ENCODE measurements at places on chromosomes 3 and 15.

GRCh38 chr15:39106950-39107349, 473.9 kb upstream of the THBS1 start:
- no peak for DNase-seq

DNA sequence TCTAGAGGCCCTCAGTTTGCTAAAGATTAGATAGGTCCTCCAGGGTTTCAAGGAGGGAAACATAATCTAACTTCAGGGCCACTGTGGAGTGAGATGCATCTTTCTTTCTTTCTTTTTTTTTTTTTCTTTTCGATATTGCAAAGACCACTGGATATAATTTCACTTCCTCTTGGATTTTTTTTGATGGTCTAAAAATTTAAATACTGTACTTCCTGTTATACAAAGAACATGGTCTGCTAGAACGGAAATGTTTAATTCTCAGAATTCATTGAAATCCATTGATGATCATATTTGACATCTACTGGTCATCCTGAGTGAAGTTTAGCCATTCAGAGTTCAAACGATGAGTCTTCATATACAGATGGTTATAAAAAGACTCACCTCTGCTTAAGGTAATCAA, 808.8 kb upstream of the LMCD1 start:
- no peak for DNase-seq

GRCh38 chr3:189237526-189237925, 65.8 kb downstream of the TPRG1 start:
- DNase-seq: no peak

DNA sequence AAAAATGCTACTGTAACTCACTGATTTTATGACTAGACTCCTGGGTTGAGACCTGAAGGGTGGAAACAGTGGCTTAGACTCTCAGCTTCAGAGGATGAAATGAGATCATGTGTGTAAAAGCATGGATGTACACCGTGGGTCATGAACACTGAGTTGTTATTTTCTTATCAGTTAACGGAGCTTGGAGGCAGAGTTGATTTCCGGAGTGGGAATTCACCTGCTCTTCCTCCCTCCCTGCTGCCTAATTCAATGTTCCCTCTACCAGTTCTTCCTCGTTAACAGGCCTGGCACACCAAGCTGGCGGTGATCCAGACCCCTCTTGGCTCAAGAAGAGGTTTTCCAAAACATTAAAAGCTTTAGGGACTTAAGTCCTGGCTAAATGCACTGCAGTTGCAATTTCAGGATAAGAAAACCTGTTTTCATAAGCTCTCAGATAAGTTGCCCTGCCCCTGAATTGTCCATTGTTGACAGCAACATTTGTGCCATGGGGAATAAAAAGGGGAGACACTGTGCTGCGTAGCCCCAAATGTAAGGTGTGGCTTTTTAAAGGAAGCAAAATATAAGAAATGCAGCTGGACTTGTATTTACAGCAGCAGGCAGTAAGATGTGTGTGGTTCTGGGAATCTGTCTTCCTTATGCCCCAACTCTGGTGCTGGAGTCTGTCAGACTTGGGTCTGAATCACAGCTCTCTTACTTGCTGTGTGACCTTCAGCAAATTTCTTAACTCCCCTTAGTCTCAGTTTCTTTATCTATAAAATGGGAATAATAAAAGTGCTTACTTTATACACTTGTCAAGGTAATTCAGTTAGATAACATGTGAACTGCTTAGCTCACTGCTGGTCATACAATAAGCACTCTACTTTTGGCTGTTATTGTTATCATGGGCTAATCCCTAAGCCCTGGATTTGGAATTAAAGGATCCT, 9.9 kb downstream of the PDIA5 start:
- DNase-seq: no peak

GRCh38 chr3:134355416-134355815, 18.8 kb downstream of the AMOTL2 start:
- DNase-seq: no peak

DNA sequence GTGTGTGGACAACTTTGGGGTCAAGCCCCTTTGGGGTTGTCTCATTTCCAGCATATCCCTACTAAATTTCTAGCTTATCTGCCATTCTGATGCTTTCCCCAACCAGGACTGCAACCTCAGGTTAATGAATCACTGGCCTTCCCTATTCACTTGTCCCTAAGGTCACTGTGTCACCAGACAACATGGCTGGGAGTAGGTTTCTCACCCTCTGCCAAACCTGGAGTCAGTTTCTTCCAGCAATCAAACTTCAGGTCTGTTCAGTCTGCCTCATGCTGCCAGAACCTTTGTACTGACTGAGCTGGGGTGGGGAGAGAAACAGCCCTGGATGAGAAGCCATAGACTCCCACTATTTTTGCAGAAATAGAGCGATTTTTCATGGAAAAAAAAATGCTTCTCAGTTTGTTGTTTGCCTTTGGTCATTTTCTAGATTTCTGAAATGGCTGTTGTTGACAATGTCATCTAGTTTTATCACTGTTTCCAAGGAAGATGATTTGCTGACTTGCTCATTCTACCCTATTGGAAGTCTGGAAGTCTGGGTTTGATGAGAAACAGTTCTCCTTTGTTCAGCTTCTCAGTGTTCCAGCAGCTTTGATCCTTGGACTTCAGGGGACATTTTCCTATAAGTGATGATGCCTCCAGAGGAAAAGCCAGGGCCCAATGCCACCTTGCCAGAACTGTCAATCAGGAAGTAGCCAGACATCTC, 74.8 kb upstream of the IL12A start:
- no peak for DNase-seq

GRCh38 chr3:117398141-117398899, 688.7 kb downstream of the TUSC7 start:
- no peak for DNase-seq

GRCh38 chr3:48301800-48302166, 31.7 kb downstream of the SPINK8 start:
- DNase-seq: no peak

- no peak for DNase-seq
Observed at GRCh38 chr15:80526556-80527340, 122.6 kb downstream of the ARNT2 start.

GRCh38 chr3:126529585-126530170, 5.7 kb downstream of the CHST13 start:
- DNase-seq: no peak

- no peak for DNase-seq
Observed at GRCh38 chr15:81301815-81302399, 22.0 kb downstream of the STARD5 start.

- no peak for DNase-seq
Observed at GRCh38 chr15:31322504-31322903, 4.1 kb upstream of the KLF13 start.

DNA sequence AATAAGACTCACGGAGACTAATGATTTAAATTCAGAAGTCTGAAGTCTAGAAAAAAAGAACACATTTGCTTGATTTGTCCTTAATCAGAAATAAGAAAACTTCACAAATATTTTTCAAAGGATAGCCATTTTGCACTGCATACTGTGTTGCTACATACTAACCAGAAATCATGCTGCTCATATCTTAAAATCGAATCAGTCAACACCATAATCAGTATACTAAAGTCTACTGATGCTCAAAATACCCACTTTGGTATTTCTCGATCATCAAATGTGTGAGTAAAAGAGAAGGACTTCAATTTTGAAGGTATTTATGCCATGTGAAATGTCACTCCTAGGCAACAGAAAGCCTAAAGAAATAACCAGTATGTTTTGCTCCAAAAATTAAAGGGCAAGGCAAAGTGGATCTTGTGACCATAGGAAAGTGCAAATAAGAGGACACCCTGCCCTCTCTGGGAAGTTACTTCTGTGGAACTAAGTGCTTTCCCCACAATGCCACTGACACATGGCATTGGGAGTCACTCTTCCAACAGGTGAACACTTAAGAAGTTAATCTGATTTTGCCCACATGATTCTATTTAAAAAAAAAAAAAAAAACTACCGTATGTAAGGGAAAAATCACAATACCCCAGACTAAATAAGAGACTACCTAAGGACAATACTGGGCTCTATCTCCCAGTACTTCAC, 2.7 kb downstream of the LRIG1 start:
- no peak for DNase-seq

DNA sequence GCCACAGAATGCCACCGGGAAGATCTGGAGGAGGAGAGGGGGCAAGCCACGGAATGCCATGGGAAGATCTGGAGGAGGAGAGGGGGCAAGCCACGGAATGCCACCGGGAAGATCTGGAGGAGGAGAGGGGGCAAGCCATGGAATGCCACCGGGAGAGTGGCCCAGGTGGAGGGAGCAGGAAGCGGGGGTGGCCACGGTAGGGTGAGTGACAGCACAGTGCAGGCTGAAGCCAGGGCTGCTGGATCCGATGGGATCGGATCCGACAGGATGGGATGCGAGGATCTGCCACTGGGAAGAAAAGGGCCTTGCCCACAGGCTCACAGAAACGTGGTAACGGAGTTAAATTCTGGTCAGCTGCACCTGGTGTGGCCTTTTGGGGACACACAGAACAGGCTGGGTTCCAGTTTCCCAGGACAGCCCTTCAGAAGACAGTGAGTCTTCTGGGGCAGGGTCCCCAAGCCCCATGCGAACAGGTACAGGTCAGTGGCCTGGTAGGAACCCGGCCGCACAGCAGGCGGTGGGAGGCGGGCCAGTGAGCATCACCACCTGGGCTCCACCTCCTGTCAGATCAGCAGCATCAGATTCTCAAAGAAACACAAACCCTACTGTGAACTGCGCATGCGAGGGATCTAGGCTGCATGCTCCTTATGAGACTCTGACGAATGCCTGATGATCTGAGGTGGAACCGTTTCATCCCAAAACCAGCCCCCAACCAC, 58.8 kb downstream of the XXYLT1 start:
- no peak for DNase-seq

- no peak for DNase-seq
Observed at GRCh38 chr15:70344666-70345065, 246.9 kb upstream of the TLE3 start.

- DNase-seq: no peak
Observed at GRCh38 chr3:192489579-192489978, 237.8 kb downstream of the FGF12 start.

DNA sequence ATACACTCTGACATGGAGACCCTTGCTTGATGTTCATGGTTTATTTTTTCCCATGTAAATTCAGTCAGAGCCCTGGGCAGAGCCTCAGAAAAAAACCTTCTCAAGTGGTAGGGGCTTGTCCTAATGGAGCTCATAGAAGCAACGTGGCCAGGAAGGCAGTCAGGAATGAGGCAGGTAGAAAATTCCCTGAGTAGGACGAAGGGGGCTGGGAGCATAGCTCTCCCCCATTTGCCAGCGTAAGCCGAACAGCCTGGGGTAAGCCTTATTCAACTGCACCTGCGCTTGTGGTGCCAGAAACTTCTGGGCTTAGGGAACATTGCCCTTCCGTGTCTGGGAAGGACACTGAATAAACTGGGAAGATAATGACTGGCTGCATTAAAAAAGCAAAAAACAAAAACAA, 238.5 kb upstream of the ROPN1 start:
- DNase-seq: no peak

GRCh38 chr3:50078622-50079021, 10.1 kb upstream of the RBM5 start:
- no peak for DNase-seq

GRCh38 chr3:155805204-155805801, 775 bp downstream of the C3orf33 start:
- DNase-seq: no peak

DNA sequence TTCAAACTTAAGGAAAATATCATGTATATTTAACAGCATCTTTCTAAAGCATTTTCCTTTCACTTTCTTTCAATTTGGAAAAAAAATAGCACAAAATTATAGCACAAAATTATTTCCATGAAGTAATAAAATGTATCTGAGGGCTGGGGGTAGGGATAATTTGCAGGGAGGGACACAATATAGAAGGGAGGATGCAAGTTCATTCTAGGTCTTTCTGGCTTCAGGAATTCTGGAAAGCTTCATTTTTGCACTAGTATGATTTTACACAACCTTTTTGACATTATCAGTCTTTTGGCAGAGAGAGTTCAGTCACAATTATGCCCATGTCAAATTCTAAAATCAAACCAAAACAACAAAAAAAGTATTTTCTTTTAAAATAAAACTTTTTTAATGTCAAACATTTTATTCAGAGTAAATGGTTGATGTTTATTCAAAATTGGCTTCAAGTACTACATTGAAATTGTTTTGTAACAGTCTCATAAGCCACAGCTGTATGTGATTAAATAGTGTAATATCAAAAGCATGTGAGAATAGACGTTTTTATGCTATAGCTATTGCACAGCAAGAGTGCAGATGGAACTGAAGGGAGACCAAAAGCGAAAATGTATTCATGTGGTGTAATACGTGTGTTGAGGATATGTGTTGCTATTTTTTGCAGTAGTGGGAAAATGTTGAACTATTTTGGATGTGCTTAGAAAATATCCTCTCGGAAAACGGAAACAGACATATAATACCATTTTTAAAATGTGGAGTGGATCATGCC, 5.8 kb downstream of the RBMS3 start:
- DNase-seq: no peak

GRCh38 chr3:19702416-19703078, 231.5 kb downstream of the EFHB start:
- DNase-seq: no peak

DNA sequence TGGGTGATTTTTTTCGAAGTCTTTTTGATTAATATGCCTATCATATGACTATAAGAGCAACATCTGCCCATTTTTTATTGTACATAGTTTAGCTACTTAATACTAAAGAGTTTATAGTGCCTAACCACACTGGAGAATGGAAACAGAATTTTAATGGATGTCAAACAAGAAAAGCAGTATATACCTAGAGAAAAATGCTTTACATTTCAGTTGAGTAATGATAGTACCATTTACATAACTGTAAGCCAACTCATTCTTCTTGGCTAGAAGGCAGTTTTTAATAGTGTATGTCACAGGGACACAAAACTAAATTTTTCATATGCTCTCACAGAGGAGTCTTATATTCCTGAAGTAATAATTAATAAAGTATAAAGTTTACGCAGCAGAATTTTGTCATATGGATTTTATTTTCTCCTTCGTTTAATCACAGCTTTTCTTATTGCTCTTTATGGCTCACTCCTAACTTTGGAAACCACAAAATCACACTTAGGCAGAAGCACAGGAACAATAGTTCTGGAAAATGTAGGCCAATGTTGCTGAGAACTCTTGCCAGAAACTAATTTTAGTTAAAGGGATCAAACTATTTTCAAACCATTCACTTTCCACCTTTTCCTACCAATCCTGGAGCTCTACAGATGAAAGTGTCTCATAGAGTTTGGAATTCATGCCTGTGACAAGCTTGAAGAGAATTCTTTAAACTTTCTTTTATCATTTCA, 243.6 kb downstream of the ZIC1 start:
- no peak for DNase-seq

- no peak for DNase-seq
Observed at GRCh38 chr15:96186105-96186504, 144.4 kb upstream of the NR2F2 start.

DNA sequence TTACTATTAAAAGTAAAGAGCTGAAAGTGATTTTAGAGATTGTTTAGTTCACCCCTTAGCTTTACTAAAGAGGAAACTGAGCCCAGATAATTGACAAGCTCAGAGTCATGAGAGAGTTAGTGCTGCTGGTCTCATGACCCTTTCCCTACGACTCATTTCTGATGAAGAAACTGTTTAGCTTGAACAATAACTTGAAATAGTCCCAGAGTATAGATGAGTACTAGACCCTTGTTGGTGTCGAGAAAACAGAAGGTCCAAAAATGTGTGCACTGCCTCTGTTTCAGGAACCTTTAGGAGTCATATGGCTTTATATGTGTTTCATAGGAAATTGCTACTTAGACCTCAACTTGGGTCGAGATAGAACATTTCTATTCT, 58.2 kb downstream of the IL16 start:
- no peak for DNase-seq

- DNase-seq: no peak
Observed at GRCh38 chr15:29055876-29056275, 170.1 kb downstream of the APBA2 start.
